Activated naive CD4-positive, alpha-beta T cell (primary cell): ENCODE measurements at places on chromosomes 7 and 10.

DNA sequence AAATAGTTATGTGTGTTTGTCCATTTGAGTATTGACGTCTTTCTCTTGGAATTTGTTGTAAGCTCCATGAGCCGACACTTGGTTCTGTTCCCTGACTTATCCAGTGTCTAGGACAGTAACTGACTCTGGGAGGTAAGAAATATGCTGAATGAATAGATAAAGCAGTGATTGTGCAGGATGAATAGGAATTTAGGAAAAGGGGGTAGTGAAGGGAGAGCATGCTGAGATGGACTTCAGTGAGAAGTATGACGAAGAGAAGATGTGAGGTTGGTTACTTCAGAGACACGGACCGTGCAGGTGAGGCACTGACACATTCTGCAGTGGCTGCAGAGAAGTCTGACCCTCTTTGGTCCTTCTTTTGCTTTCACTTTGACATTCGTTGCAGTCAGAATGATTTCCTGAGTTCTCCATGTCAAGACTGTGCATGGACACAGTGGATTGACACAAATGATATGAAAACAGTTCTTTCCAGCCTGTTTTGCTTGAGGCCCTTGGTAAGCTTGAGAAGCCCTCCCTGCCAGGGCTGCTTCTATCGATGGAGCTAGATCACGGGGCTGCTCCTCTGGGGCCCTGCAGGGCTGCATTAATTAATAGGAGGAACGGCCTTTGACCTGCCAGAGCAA lies 261.5 kb upstream of the SORCS1 start:
- no peak for DNase-seq

DNA sequence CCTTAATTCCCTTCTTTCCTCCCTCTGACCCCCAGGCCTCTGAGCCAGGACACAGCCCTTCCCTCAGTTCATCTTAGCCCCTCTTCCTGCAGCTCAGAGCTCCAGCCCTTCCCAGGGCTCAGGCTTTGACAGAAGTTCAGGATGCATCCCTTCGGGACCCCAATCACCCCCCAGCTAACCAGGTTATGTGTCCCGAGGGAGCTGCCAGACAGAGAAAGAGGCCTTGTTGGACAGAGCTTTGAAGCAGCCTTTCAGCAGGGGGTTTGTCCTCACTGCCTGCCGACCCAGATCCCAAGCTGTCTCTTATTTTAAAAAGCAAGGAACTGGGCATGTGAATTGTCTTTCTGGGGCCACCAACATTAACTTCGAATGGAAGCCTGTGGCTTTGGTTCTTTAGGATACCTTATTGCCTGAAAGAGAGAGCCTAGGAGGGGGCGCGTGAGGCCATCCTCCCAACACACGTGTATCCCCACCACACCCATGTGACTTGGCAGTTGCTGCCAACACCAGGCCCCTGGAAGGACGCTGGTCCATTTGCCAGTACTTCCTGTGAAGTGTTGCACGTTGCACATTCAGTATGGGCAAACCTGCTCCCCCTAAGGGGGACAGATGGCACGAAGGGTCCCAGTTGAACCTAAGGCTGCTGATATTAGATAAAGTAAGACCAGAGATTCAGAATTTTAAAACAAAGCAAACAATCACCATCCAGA lies 858 bp downstream of the CCDC136 start:
- no peak for DNase-seq

DNA sequence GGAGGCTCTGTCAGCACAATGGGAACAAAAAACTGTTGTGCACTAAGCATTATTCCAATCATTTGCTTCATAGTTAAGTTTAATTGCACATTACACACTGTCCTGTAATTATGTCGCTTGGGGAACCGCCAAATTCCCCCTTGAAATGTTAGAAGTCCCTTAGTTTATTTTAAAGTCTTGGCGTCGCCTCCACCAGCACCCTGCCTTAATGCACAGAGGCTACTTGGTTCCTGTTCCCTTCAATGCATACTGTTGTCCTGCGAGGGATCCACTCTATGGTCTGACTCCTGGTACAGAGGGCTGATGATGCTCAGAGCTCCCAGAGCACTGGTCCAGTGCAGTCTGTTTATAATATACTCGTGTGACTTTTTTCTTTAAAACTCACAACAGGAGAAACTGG lies 330.7 kb downstream of the ELMO1 start:
- no peak for DNase-seq

DNA sequence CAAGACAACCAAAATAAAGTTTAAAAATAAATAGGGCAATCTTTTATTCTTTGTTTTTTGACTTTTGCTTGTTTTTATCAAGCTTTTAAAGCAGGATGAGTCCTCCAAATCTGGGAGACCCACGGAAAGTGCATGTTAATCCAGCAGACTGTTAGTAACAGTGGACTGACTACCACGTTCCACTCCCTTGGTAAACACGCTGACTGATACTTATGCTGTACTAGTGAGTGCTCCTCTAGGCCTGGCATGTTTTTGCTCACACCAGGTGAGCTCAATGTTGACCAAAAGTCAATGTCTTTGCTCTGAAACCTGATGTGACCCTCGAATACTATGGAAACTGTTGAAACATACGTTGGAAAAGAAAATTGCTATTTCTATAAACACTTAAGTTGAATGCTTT lies 88.4 kb downstream of the KIAA1549 start:
- no peak for DNase-seq

DNA sequence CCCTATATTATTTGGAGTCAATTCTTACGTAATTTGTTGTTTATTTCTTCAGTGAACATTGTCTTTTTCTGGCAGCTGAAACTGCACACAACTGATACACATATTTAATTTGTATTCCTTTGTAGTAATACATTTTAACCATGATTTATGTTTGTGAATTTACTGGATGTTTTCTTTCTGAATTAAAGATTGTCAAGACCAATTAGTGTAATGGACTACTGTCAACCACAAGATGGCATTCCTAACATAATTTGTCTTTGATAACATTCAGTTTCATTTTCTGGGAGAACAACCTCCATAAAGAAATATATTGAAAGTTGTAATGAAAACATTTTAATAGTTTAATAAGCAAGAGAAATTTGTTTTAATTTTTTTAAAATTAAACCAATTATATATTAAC lies 10.1 kb downstream of the THNSL1 start:
- DNase-seq, result no peak

- DNase-seq, result no peak
Measured at GRCh38 chr7:47636433-47637175, 54.7 kb upstream of the TNS3 start.

DNA sequence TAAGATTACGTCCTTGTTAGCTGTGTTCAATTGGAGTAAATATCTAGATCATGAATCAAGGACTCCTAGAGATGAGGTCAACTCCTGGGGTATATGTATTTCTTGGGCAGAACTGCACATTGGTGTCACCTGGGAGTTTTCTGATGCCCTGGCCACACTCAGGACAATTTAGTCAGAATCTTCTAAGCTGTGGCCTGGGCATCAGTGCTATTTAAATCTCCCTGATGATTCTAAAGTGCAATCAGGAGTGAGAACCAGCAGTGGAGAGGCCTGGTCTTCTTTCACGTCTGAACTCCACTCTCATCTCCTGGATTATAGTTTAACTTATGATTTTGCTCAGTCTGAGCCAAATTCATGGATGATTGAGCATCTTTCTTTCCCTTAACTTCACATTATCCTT lies 218.0 kb downstream of the BMPER start:
- DNase-seq, result no peak

DNA sequence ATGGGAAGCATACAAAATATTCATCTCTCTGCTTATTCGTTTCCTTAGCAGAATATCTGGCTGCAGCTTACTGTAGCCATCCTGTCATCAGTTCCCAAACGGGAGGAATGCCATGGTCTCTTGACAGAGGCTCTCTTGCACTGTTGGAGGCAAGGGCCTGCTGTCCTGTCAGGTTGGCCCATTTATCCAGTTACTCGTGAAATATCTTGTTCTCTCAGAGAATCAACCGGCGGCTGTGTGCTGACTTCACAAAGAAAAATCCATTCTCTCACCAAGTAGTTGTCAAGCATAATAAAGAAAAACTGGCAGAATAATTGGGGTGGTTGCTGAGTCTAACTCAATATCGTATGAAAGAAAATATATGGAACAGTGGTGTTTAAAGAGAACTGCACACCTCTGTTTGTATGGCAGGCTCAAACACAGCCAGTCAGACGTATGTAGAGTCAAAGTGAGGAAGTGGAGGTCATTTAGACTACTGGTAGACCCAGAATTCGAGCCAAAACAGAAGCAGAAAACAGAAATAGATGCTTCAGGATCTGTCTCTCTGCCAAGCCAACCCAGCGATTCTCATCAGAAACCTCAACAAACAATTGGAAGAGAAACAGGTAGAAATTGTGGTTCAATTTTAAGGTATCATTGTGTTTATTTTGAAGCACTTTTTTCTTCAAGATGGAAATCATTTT lies 349.2 kb upstream of the PRKCQ start:
- no peak for DNase-seq

GRCh38 chr10:68992636-68993440 lies 4.2 kb downstream of the KIFBP start:
- no peak for DNase-seq

DNA sequence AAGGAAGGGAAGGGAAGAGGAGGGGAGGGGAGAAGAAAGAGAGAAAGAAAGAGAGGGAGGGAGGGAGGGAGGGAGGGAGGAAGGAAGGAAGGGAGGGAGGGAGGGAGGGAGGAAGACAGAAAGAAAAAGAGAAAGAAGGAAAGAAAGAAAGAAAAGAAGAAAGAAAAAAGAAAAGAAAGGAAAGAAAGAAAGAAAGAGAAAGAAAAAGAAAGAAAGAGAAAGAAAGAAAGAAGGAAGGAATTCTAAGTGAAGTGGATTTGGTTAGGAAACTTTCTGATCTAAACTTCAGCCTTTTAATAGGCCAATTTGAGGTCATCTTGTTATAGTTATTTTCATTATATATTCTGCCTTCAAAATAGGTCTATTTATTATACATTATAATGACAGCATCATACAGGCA lies 4.3 kb downstream of the CAV2 start:
- no peak for DNase-seq
